ENCODE measurements at places on chromosomes 2 and 18.

DNA sequence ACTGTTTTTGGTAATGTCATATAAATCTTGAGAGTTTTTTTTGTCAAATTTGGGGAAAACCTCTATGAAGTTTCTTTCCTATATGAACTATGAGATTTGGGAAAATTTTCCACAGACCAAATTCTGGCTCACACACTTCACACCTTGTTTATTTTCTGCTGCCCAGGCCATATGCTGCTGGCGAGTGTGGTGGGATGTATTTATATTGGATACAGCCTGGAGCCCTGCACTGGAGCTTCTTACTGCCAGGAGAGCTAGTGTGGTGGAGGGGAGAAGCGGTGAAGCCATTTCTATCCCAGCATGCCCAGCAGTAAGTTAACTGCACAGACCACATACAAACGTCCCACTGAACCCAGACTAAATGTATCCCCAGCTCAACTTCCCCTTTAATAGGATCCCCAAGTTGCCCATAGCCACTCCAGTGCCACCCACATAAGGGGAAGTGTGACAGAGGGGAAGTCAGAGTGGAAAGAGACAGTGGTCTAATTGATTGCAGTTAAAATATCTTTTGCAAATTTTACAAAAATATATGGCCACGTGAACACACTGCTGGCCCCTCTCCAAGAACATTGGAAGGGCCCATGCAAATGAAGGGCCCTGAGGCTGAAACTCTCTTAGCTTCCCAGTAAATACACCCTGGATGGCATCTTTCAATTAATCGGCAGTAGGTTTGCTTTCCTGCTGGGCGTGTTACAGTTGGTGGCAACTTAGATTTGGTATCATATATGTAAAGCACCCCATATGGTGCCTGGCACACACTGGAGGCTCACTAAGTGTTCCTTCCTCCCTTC lies 146.6 kb upstream of the ITGA6 start:
- DNase-seq = no peak

DNA sequence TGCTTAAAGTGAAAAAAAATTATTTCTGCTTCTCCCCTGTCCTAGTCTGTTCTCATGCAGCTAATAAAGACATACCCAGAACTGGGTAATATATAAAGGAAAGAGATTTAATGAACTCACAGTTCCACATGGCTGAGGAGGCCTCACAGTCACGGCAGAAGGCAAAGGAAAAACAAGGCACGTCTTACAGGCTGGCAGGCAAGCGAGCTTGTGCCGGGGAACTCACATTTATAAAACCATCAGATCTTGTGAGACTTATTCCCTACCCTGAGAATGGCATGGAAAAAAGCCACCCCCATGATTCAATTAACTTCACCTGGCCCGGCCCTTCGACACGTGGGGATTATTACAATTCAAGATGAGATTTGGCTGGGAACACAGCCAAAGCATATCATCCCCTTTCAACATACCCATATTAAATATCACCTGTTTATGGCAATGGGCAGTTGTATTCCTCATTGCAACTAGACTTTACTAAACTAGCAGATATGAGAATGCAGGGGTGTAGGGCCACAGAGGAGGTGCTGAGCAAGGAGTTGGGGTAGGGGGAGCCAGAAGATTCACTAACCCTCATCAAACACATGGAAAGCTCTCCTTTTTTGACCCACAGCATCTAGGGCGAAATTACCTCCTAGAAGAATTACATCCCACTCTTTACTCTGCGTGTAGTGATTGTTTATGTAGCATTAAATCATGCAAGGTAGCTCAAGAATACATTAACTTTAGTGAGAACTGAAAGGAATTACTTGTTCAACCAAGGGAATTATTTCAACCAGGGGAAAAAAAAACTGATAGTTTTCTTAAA lies 183.3 kb upstream of the DOK6 start:
- no peak for DNase-seq

DNA sequence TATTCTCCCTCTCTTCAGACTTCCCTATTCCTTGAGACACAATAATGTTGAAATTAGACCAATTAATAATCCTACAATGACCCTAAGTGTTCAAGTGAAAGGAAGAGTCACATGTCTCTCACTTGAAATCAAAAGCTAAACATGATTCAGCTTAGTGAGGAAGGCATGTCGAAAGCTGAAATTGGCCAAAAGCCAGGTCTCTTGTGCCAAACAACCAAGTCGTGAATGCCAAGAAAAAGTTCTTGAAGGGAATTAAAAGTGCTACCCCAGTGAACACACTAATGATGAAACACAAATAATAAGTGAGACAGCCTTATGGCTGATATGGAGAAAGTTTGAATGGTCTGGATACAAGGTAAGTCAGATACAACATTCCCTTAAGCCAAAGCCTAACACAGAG lies 115.4 kb downstream of the PXDN start:
- DNase-seq = peak; percentile 59

- DNase-seq = no peak
Observed at GRCh38 chr2:85886590-85886989, 2.2 kb downstream of the ST3GAL5 start.

DNA sequence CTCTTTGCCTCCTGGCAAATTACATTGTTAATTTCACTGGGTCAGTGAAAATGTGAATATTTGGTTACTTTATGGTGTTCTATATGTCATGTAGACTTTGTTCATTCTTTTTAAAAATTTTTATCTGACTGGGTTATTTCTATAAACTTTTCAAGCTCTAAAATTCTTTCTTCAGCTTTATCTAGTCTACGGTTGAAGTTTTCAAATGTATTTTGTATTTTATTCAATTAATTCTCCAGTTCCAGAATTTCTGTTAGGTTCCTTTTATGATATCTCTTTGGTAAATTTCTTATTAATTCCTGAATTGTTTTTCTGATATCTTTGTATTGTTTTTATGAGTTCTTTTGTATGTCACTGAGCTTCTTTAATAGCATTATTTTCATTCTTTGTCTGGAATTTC lies 228.1 kb downstream of the LPIN1 start:
- no peak for DNase-seq

GRCh38 chr18:70981400-70982140 lies 692.7 kb downstream of the SOCS6 start:
- DNase-seq = no peak
